ENCODE measurements at places on chromosomes 6 and 20.
A peak's percentile ranks its signal among the peaks of the same experiment; 100 is the strongest.

DNA sequence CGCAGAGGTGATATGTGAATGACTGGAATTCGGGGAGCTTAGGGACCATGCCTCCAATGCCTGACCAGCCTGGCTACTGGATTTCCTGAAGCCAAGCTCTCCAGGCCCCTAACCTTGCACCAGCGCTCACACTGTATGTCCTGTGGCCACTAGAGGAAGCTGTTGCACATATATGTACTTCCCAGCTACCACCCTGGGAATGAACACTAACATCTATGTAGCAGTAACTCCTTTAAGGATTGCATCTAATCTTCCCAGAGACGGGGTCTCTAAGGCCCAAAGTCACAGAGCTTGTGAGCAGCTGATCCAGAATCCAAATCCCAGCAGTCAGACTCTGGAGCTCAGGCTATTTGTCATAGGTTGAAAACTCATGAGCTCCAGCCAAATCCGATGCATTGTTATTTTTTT is 20.4 kb upstream of the BPIFB1 start:
- peak; percentile 84 for DNase-seq

GRCh38 chr6:105994591-105995390 is 91.3 kb upstream of the PRDM1 start:
- DNase-seq = no peak

GRCh38 chr6:108169464-108170331 is 3.9 kb downstream of the NR2E1 start:
- DNase-seq = no peak

DNA sequence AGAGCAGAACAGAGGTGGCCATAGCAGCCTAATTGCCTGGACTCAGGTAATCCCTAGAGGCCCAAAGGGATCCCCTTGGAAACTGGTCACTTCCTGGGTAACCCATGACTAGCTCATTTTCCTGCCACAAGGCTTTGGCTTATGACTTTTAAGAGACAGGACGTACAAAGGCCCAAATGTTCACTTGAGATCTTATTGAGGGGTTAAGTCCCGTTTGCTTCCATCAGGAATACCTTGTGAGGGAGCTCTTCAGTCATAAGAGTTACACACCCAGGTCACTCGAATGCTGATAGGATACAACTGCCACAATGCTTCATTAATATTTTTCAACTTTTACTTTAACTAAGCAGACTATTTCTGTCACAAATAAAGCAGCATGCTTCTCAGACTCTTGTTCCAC is 51.7 kb downstream of the TMEM170B start:
- no peak for DNase-seq

- DNase-seq = no peak
Measured at GRCh38 chr6:15433511-15433861, 187.6 kb downstream of the JARID2 start.

GRCh38 chr6:145093226-145093625 is 642.1 kb downstream of the EPM2A start:
- DNase-seq = no peak

GRCh38 chr6:110329714-110330436 is 28.3 kb downstream of the METTL24 start:
- DNase-seq = no peak

DNA sequence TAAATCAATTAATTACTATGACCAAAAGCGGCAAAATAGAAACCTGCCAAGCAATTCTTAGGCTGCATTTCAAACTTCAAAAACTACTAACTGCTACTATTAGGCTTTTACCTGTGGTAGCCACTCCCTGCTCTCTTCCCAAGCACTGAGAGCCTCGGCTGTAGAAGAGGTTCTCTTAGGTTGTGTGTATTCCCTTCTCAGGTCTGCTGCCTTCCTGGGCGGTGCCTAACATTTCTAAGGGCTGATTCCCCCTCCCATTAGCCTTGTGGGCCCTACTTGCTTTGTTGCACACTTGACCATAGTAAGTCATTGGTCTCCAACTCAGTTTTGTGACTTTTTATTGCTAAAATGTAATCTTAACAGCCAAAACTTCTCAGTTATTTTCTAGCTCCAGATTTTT is 146.1 kb upstream of the C6orf118 start:
- no peak for DNase-seq

DNA sequence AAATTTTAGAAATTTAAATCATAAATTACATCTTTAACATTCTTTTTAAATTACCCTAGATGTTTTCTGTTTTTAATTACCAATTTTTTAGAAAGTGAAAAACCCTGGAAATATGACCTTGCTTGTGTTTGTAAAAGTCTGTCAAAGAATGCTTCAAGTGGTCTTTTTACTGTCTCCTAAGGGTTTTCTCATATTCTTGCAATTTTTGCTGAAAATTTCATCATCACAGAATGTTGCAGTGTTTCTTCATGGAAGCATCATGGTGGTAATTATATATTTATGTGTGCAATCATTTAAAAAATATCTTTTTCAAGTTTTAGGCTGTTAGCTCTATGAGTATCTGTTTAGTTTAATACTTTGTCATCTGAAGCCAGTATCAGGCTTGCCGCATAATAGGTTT is 178.2 kb downstream of the HDGFL1 start:
- DNase-seq = no peak

DNA sequence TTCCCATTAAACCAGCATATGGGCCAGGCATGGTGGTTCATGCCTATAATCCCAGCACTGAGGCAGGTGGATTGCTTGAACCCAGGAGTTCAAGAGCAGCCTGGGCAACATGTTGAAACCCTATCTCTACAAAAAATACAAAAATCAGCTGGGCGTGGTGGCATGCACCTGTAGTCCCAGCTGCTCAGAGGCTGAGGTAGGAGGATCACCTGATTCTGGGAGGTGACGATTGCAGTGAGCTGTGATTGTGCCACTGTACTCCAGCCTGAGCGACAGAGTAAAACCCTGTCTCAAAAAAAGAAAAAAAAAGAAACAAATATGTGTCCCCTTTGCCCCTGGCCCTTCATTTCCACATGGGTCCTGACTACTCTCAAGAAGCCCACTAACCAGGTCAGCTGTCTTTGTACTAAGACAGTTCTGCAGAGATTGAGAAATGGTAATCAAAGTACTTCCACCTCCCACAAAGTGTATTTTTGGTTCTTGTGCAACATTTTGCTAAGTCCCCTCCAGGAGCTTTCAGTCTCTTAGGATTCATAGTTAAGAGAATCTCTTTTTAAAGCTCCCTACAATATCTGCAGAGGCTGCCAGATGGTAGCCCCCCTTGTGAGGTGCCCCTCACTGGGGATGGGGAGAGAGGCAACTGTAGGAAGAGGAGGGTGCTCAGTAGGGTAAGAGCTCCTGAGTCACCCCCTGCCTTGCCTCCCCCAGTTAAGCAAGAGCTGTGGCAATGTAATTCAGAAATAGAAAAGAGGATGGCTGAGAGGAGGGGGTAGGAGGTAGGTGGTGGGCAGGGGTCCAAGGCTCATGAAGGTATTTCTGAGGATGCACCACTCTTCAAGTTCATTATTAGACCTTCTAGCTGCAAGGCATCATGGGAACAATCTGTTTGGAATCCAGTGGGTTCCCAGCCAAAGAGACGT is 16.5 kb upstream of the WFDC2 start:
- DNase-seq = no peak

GRCh38 chr20:29299811-29300578 is 1957.5 kb upstream of the DEFB115 start:
- DNase-seq = no peak

- DNase-seq = peak; percentile 69
Measured at GRCh38 chr20:40506537-40506939, 182.5 kb downstream of the MAFB start.

- DNase-seq = no peak
Measured at GRCh38 chr6:21227486-21227885, 366.1 kb upstream of the SOX4 start.

GRCh38 chr6:63839485-63839884 is 203.9 kb downstream of the PHF3 start:
- no peak for DNase-seq

DNA sequence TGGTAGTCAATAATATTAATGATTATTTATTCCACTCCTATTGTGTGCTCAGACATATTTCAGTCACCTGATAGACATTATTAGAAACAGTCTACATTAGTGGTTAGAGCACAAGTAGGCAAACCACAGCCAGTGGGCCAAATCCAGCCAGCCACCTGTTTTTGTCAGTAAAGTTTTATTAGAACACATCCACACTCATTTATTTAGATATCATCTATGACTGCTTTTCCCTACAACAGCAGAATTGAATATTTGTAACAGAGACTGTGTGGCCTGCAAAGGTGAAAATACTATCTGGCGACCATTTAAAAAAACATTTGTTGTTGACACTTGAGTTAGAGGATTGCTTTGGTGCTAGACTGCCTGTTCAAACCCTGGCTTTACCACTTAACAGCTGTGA is 220.0 kb upstream of the ZFP64 start:
- no peak for DNase-seq

- DNase-seq = no peak
Measured at GRCh38 chr6:15546591-15546990, 116.2 kb downstream of the DTNBP1 start.

DNA sequence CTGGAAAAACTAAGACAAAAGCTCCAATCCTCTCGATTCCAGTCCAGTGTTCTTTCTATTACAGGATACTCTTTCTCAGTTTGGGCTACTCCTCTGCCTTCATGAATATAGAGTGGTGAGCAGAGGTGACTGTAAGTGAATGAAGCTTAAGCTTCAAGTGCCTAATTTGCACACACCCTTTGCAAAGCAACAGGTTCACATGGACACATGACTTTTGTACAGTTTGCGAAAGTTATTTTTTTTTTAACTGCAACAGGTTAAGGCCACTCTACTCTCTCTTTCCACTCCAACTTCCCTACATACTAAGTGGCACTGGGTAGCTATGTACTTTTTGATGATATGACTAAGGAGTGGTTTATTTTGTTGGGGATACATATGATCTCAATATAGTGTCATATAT is 19.4 kb upstream of the HEY2 start:
- no peak for DNase-seq

- DNase-seq = no peak
Measured at GRCh38 chr6:137581019-137581707, 87.0 kb upstream of the OLIG3 start.

- no peak for DNase-seq
Measured at GRCh38 chr6:155543166-155543847, 87.7 kb upstream of the NOX3 start.

- DNase-seq = no peak
Measured at GRCh38 chr6:157513004-157513603, 132.1 kb downstream of the ZDHHC14 start.

DNA sequence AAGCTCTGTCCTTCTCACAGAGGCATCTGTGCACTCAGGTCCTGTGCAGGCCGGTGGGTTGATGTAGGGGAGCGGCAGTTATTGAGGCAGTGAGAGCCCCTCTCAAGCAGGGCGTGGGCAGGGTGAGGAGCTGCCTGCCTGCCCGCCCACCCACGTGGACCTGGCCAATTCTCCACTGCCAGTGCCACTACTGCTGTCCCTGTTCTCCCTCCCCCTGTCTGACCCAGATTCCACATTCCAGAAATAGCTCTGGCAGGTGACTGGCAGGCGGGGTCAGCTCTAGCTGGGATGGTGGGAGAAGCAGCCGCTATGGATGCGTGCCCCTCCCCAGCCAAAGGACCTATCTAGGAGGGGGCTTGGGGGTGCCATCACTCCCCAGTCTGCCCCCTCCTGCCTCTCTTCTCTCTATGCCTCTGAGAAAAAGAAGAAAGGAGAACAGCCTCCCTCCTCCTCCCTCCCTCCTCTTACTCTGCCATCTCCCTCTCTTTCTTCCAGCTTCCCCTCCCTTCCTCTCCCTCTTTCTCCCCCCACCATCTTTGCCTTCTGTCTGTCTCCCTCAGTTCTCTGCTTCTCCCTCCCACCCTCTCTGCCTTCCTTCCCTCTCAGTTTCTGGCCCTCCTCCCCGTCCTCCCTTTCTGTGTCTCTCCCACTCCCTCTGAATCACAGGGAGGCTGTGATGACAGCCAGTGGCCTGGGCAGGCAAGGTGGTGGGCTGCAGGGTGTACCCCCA is 86.5 kb upstream of the MYL9 start:
- DNase-seq = no peak

DNA sequence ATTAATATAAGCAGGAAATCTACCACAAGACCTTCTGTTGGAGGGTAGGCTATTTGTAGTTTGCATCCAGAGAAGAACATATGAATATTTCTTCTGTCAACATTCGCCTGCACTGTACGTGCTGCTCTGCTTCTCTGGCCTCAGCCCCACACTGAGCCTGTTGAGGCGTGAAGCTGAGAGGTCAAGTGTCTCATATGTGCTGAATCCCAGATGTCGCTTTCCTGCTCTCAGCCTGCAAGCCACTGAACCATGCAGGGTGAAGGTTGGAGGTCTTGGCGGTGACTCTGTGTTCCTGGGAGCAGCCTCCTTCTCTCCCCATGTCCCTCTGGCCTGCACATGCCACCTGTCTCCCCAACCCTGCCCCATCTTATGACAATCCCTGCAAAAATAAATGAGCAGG is 83.6 kb downstream of the TMEM170B start:
- no peak for DNase-seq

DNA sequence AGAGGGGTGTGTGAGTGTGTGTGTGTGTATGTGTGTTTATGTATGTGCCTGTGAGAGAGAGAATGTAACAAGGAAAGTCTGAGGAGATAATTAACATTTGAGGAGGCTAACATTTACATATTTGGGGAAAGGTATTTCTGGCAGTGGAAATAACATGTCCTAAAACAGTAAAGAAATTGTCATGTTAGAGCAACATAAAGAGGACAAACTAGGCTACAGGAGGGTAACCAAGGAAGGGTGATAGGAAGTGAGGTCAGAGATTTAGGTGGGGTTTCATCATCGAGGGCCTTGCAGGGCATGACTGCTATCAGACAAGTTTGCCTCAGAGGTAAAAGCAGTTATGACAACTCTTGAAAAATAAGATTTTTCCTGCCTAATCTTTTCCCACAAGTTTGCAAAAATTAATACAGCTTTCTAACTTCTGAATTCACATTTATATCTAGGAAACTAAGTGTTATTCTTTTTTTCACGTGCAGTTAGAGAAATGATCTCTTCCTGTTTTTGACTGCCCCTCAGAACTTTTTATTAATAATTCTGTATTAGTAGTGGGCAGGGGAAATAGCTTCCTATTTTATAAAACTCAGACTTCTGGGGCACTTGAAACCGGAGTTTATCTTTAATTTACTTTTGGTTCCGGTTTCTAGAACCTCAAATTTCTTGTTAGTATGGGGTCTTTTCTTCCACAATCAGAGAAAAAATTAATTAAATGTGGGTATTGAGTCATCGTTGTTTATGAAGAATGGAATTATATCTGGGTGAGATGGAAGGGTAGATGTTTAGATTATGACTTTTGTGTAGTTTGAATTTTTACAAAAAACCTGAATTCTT is 30.5 kb upstream of the RHAG start:
- no peak for DNase-seq

DNA sequence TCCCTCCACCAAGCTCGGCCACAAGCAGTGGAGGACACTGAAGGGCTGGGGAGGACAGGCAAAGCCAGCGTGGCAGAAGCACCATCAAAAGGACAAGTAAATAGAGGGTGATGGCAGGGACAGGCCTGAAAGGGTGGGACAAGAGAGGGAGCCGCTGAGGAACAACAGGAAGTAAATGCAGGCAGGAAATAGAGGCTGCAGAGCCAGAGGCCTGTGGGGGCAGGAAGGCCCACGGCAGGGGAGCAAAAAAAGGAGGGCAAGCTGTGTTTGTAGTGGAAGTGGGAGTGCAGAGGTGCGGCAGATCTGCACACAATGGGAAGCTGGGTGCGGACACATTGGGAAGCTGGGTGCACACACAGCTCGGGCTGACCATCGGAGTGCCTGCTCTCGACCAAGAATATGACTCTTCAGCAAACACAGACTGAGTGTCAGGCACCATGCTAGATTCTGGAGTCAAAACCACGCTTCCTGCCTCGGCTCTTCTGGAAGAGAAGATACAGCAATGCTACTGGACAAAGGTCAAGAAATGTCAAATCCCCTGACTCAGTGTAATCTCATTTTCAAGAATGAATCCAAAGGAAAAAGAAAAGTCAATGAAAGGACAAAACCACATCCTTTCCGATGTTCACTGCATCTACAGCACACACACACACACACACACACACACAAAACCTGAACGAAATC is 40.4 kb upstream of the RAB22A start:
- no peak for DNase-seq
